ENCODE measurements at places on chromosomes 5 and 9.

DNA sequence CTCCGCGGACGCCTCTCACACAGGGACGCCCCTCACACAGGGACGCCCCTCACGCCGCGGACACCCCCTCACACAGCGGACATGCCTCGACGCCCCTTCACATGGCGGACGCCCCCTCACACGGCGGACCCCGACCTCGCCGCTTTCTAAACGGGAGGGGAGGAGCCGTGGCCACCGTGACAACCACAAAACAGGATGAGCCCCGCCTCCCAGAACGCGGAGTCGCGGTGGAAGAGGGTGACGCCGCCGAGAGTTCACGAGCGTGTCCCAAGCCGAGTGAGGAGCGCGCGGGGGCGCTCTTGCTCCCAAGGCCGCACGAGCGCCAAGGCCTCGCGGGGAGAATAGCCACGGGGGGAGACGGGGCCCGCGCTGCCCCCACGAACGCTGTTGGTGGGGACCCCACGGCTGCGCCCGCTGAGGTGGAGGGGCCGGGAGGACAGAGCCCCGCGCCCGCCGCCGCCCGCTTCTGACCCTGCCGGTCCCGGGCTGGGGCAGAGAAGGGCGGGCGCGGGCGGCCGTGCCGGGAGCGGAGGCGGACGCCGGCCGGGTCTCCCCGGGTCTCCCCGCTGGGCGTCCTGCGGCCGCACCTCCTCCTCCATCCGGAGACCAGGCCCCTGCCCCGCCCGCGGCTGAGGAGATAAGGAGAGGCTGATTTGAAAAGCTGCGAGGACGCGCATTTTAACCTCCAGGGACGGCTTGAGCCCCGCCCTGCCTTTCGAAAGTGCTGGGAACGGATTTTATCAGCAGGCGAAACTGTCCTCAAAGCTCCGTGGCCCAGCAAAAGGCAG lies 3.9 kb upstream of the NKD2 start:
- DNase-seq, result no peak

GRCh38 chr5:40515476-40515875 lies 164.2 kb upstream of the PTGER4 start:
- DNase-seq, result no peak

- no peak for DNase-seq
Observed at GRCh38 chr5:28296254-28297013, 1258.0 kb upstream of the CDH9 start.

DNA sequence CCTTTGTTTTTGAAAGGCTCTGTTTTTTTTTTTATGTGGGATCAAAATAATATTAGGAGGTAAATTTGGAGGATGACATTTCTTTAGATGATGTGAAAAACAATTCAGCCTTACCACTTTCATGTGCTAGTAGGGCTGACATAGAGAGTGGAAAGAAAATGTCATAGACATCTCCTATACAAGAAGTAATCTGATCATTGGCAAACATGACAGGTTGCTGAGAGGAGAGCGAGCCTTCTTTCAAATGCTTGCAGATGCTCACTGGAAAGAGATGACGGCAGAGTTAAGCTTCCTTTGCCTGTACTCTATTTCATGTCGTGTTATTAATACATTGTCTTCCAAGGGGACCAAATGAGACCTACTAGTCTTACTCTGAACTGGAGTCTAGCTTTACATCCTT lies 160.1 kb upstream of the DAP start:
- no peak for DNase-seq

DNA sequence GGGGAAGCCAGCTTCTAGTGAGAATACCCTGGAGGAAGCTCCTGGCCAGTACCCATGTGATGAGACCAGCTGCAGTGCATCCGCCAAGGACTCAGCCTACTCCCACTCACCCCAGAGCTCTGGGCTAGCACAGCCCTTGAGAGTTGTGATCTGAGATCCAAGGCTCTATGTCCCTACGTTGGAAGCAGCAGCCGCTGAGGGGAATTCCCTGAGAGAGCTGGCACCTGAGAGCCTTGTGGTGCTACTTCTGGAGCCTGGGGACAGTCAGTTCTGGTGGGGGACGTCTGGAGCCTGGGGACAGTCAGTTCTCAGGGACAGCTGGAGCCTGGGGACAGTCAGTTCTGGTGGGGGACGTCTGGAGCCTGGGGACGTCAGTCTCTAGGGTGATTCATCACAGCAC lies 39.2 kb downstream of the PDZD2 start:
- DNase-seq, result no peak

DNA sequence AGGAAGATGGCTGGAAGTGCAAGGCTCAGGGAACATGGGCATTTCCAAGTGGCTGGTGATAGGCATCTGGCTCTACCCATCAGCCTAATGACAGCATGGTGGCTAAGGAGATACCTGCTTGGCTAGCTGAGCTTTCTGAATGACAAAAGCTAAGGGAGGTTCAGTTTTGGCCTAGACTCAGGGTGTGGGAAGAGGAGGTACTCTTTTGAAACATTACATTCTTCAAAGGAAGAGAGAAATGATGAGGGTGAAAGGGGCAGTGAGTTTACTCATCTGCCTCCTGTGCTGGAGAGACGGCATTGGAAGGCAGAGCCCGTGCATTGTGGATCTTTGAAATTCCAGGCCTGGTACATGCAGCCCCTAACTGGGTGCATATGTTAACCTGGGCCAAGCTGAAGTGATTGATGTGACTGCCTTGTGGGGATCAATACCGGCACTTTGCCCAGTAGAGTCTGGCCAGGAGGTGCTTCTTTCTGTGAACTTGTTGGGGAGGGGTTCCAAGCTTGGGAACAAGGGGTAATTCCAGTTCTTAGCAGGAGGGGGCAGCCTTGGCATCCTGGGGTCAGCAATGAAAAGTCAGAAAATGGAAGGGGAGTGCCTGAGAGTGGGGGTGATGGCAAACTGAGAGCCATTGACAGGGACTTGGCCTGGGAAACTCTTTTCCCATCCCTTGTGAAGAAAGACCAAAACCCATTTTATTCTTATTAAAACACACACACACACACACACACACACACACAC lies 108.6 kb downstream of the ACER2 start:
- DNase-seq, result no peak

DNA sequence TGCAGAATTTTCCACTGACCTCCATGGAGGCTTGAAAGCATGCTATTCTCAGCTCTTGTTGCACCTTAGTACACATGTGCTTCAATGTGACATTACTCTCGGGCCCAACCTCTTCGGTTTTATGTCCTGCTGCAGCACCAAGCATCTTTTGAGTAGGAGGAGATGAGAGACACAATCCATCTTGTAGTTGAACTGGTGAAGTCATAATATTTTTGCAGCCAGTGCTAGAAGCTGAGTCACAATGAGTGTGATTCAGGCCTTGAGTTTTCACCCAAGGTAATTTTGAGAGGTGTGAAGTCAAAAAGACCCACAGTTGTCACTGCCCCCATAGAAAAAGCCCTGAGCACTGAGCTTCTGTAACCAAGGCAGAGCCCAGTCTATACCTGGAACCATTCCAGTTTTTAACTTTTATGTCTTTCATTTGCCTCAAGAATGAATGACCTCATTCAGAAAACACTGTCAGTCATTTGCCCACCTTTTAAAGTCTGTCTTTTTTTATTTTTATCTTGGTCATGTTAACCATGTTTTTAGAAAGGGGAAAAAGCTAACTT lies 117.7 kb downstream of the ZNF462 start:
- DNase-seq, result no peak

- peak; percentile 45 for DNase-seq
Observed at GRCh38 chr5:11482011-11482410, 422.2 kb downstream of the CTNND2 start.

DNA sequence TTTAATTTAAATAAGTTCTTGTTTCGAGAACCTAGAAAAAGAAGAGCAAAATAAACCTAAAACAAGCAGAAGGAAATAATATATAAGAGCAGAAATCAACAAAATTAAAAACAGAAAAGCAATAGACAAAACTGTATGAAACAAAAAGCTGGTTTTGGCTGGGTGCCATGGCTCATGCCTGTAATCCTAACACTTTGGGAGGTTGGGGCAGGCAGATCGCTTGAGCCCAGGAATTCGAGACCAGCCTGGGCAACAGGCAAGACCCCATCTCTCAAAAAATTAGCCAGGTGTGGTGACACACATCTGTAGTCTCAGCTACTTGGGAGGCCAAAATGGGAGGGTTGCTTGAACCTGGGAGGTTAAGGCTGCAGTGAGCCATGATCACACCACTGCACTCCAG lies 59.2 kb upstream of the OTP start:
- DNase-seq, result no peak

GRCh38 chr5:123752552-123753179 lies 240.7 kb downstream of the CSNK1G3 start:
- DNase-seq, result peak; percentile 47

DNA sequence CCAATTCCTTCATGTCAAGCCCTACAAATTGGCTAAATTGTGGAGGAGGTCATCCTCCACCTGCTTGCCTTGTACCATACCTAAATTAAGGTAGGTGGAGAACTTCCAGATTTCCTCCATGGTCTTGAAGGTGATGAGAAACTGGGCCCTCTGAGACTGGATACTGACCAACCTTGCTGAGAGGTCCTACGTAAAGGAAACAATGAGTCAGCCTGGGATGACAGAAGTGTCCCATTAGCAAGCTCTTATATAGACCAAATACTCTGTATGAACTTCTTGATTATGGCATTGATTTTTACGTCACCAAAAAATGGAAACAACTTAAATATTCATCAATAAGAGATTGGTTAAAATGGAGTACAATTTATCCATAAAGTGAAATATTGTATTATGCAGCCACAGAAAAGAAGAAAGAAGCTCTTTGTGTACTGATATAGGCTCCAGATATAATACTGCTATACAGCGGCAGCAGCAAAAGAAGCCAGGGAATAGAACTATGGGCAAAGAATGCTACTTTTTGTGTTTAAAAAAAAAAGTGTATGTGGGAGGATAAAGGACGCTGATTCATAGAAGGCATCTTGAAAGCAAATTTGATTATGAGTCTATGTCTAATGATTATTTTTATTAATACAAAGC lies 18.3 kb downstream of the SH3TC2 start:
- DNase-seq, result no peak

GRCh38 chr9:135604437-135605237 lies 34.7 kb downstream of the GLT6D1 start:
- no peak for DNase-seq

- DNase-seq, result no peak
Observed at GRCh38 chr5:524973-525761, 918 bp upstream of the SLC9A3 start.

DNA sequence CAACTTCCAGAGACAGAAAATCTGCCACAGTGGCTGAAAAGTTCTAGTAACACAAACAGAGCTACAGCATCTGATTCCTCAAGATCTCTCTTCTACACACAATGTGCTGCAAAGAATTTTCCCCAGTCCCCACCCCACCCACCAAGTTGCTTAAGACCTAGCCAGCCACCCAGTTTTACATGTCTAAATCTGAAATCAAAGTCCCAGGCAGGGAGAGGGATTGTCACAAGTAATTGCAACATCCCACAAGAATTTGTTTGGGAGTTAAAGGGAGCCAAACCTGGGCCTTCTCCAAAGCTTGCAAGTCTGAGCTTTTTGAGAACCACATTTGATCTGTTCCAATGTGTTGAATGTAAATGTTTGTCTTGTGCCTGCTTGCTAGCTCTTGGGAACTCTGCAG lies 15.5 kb downstream of the IGIP start:
- DNase-seq, result no peak

- no peak for DNase-seq
Observed at GRCh38 chr9:134344068-134344799, 18.0 kb downstream of the RXRA start.

DNA sequence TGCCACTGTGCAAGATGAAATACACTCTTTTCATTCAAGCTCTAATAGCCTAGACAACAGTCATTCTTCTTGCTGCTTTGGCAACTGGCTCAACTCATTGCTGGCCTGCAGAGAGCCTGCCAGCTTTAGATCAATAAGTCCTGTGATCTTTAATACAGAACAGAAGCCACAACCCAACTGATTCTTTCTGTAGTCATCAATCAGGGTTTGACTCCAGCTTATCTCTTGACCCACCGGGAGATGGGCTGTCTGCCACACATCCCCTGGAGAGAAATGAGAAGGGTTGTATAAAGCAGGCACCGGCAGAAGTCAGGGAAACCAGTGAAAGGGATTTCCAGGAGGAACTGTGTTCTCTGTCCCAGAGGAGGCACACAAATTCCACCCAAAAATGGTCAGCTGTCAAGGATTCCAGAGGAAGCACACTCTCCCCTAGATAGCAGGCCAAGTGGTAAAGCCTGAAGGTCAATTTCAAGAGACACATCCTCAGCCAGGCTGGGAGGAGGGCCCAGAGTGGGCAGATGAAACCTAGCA lies 24.5 kb downstream of the LHFPL2 start:
- DNase-seq, result no peak

- no peak for DNase-seq
Observed at GRCh38 chr9:120289990-120290975, 289.7 kb downstream of the CDK5RAP2 start.

DNA sequence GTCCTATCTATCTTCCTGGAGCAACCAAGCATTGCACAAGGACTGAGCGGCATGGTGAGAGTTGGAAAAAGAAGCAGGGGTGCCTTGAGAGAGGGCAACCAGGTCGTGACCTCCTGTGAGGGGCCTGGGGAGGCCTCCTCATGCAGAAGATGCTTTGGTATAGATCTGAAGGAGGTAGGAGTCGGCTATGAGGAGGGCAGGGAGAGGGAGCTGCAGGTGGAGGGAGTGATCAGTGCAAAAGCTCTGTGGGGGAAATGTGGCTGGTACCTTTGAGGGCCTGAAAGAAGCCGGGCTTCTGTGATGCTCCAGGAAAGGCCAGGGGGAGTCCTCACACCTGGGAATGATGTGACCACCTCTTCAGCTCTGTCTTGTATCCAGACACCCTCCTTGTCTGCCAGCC lies 3.6 kb upstream of the SLC25A48 start:
- DNase-seq, result no peak

DNA sequence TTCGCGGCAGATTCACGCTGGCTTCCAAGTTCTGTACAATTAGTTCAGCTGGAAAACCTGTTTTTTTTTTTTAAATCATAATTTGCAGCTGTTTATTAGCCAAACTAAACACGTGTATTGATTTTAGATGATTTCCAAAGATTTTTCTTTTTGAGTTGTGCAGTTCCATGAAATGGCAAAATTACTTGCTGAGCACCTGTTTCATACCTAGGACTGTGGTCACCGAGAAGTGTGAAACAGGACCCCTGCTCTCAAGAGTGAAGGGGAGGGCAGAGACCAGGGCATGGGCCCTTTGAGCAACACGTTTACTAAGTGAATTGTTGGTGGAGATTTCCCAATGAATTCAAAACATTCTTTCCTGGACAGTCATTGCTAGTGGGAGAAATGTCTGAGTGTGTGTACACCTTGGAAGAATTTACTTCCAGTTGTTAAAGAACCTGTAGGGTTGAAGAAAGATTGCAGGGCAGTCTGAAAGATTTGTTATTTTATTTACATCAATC lies 688 bp downstream of the SNX24 start:
- DNase-seq, result no peak

- DNase-seq, result no peak
Observed at GRCh38 chr9:104988539-104988938, 60.6 kb upstream of the ABCA1 start.

Data from astrocyte of the cerebellum (primary cell).